ENCODE measurements at places on chromosomes 1 and 21. TPM values are rescaled to one million over a fixed set of nuclear protein-coding genes. Genes with fewer than 3 reads are reported as not detected.

The IQGAP3 gene
- total RNA-seq: 66.2 TPM

- peak; percentile 80 for DNase-seq
These were observed 6.2 kb downstream of the S100A7A start for GRCh38 chr1:153422450-153423068.

DNA sequence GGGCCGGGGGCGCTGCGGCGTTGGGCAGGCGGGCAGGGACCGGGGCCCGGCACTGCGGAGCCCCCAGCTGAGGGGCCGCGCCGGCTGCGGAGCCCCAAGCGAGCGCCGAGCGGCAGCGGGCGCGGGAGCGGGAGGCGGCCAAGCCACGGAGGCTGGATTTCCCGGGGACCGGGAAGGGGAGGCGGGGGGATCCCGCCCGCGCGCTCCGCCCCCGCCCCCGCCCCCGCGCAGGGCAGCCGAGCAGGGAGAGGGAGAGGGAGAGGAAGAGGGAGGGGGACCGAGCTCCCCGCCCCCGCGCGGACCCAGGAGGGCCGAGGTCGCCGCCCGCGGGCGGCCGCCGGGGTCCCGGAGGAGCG lies at the start of gene DLGAP3:
TSS of gene DLGAP3 (minus strand) at position 154 of the 356 bp plus-strand sequence. CDS start 24,267 bp downstream, outside the sequence.
- no peak for DNase-seq

DNA sequence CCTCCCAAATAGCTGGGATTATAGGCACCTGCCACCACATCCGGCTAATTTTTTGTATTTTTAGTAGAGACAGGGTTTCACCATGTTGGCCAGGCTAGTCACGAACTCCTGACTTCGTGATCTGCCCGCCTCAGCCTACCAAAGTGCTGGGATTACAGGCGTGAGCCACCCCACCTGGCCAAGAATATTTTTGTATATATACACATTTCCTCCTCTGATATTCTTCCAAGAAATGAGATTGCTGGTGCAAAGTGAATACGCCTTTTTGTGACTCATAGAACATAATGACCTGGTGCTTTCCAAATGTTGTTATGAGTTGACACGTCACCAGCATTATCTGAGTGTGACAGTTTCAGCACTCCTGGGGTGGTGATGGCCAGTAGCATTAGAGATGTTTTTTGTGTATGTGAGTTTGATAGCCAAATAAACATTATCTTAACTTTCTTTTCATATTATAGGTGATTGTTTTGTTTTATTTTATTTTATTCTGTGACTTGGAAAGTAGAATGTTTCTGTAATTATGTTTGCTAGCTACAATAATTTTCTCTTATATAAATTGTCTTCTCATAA lies 54.9 kb downstream of the KCNK1 start:
- DNase-seq: peak; percentile 98

DNA sequence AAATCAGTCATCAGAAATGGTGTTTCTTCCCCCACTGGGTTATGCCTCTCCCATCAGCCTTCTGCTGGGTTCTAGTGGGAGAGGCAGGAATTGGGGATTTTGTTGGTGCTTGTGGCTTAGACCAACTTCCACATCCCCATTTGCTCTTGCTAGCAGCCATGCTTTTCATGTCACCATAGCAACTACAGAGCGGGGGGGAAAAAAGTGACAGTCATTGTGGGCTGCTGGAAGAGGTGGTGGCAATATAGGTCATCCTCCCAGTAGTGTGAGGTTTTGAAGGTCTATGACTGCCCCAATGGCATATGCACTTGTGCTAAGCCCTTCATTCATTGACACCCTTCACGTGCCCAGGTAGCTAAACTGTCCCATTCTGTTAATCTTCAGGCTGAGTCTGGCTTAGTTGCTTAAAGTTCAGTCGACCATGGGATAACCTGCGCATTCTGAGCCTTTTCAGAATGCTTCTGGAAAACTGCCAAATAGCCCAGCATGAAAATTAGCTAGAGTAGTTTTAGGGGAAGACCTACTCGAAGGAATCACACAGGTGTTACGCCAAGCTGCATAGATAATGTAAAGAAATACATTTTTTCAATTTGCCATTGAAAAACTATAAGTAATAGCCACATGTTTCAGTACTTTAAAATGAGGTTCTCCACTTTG lies 53.7 kb upstream of the ZNF326 start:
- DNase-seq: no peak

- no peak for DNase-seq
These were observed 9.3 kb downstream of the SLC19A1 start for GRCh38 chr21:45532826-45533360.

DNA sequence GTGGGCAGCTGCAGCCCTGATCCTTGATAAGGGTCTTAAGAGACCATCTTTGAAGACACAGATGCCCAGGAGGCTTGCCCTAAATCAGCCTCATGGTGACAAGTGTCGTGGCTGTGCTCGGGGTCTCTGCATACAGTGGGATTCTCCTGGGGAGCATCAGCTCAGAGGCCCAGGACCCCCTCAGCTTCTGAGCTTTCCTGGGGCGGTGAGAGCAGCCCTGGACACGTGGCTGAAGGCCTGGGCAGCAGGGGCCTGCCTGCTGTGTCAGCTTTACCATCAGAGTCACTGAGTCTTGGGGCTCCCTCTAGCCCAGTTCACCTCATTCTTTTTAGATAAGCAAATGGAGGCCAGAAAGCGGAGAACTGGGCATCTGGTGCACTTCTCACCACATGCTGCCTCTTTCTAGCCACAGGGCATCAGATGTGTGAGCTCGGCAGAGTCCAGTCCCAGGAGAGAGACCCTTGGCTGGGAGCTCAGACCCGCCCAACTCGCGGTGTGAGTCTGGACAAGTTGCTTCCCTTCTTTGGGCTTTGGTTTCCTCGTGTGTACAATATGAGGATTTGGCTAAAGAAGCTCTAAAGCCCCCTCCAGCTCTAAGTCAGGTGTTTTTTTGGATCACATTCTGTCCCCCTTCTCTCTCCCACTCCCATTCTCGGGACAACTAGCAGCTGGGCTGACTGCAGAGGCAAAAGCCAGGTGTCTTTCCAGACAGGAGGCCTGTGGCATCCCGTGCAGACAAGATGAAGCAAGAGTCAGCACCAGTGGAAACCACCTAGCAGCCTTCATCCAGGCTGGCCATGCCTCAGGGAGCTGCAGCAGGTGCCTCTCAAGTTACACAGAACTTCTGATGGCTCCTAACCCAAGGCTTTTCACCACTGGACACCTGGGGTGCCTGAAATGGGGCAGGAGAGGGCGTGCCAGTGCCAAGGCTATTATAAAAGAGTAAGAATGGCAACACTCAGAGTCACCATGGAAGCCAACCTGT lies 119.1 kb downstream of the KCNN3 start:
- no peak for DNase-seq

- DNase-seq: no peak
These were observed 1.1 kb downstream of the C21orf58 start for GRCh38 chr21:46322351-46323226.

DNA sequence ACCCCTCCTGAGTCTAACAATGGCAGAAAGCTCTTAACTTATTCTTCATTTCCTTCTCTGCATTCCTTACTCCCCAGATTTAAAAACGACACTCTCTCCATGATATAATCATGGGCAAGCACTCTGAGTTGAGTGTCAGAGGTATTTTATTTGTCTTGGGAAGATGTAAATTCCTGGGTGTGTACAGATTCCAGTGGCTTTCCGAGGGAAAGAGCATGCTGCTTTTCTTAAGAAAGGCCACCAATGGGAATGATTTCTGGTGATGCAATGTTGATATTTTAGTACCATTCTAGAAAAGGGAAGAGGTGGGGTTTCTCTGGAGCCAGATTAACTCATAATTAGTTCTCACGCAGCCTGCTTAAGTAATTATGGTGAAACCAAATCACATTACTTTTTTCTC lies 47.8 kb upstream of the BTG3 start:
- peak; percentile 6 for DNase-seq

DNA sequence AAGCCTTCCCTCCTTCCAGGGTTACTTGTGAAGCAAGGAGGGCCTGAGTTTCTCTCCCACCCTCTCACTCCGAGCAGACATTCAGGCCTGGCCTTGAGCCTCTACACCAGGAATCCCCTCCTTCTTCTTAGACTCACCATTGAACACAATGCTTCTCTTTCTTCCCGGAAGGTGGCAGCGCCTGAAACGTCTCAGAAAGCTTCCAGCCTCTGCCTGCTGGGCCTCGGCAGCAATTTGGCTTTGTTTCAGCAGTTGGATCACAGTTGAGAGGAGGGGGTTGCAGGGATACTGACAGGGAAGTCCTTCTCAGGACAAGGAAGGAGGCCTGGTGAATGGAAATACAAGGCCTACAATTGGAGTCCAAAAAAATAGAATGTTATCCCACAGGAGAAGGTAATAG lies 6.3 kb downstream of the CLDN8 start:
- no peak for DNase-seq

GRCh38 chr1:25890239-25891034 lies 14.9 kb upstream of the PAQR7 start:
- DNase-seq: peak; percentile 69

DNA sequence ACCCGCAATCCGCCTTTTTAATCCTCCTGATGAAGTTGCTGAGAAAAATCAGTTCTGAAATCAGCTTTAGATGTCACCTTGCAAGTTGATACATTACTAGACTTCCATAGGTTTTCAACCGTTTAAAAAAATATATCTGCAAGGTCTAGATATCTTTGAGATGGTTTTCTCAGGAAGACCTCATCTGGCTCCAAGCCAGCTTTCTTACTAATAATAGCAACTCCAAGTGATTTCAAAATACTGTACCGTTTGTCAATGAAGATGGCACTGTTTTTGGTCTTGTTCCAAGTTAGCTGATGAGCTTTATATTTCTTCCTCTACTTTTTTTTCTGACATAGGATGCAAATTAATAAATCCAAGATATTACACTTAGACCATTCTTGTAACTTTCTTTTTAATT lies 40.3 kb downstream of the LRRC8C start:
- DNase-seq: no peak

DNA sequence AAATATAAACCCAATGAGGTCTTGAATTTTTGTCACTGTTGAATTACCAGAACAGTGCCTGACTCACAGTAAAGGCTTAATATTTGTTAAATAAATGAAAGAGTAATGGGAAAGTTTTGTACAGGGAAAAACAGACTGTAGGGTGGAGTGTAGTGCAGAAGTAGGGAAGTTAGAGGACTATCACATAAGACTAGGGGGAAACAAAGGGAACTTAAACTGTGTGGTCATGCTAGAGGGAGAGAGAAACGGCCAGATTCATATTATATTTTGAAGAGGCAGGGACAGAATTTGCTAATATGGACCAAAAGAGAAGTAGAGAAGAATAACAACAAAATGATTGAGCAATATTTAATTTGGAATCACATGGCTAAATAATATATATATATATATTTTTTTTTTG lies 14.8 kb downstream of the CTSK start:
- DNase-seq: no peak

The TMEM82 gene
- not detected for total RNA-seq

DNA sequence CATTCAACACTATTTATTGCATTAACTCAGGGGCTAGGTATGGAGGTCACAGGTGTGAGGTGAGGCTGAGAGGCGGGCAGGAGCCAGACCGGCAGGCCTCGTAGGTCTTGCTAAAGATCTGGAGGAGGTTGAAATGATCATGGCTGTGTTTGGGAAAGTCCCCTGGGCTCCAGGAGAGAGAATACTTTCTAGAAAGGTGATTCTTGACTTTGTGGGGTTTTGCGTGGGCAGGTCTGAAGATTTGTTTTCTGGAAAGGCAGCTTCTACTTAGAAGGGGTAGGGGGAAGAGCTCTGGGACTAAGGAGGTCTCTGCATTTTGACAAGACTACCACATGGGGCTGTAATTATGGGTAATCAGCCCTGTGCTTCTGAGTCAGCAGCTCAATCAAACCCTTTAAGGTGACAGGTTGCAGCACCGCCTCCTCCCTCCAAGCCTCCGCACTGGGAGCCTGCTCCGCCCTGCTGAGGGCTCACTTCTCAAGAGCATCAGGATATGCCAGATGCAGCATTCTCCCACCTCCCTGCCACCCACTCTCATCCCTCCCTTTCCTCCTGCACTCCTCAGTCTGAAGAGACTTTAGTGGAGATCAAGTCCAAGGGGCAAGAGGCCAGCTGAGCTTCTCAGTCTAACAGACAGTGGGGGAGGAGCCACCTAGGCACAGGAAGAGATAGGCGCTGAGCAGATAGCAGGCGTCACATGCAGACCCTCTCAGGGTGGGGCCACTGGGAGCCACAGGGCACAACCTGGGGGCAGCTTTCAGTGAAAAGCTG lies 30.5 kb downstream of the SLC30A1 start:
- DNase-seq: no peak

The C1orf105 gene
- total RNA-seq: not detected

- DNase-seq: no peak
These were observed 14.8 kb upstream of the ZFP69B start for GRCh38 chr1:40435471-40435870.

DNA sequence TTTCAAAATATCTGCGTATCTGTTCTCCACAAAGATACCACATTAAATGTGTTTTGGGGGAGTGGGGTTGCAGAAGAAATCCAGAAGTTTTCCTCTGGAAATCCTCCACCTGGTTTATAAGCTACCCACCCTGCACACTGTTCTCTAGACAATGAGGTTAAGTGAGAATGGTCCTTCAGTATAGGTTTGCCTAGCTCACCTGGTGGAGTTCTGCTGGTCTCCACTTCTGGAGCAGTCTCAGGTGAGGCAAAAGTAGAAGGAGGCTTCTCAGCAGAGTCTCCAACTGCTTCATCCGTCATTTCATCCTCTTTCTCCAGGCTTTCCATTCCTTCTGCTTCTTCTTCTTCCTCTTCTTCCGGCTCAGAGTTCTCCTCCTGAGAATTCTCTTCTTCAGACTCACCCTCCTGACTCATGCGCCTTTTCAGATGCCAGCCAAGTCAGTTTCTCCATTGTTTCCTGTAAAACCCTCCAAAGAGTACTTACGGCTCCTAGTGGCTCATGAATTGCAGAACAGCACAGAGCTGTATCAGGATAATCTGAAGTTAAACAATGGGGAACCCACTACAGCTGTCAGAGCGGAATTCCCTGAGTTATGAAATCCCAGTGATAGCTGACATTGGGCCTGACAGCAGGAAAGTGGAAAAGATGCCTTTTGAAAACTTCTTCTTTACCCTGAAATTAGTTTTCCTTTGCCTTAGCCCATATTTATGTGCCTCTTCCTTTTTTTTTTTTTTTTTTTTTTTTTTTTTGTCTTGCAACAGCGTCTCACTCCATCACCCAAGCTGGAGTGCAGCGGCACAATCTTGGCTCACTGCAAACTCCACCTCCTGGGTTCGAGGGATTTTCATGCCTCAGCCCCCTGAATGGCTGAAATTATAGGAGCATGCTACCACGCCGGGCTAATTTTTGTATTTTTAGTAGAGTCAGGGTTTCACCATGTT lies 38.5 kb downstream of the MSTO1 start:
- DNase-seq: peak; percentile 97

DNA sequence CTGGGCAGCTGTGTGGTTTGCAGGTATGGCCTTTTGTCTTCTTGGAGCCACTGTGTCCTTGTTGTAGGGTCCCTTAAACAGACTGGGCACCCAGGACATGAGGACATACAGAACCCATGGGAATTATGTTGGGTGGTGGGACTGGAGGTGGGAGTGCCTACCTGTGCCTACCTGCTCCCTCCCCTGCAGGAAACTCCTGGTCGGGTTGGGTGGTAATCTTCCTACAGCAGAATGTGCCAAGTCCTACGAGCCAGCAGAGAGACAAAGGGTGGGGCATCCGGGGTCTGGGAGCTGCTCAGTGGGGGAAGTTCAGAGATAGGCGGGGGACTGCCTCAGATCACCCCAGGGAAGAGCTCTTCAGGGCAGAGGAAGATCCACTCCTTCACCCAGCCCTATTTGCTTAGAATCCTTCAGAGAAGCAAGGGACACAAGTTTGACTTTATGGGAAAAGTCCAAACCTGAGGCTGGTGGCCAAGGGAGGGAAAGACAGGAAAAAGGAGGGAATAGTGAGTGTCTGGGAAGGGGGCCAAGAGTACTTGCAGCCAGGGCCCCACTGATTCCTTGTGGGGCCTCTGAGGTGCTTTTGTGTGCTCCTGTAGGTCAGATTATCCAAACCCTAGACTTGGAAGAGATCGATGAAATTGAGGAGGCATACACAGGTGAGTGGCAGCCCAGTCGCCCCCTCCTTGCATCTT lies 58.3 kb downstream of the KIF21B start:
- no peak for DNase-seq
